COR-L47 (cell line): ENCODE measurements at places on chromosomes 4 and X.
A peak's percentile ranks its signal among the peaks of the same experiment; 100 is the strongest.

DNA sequence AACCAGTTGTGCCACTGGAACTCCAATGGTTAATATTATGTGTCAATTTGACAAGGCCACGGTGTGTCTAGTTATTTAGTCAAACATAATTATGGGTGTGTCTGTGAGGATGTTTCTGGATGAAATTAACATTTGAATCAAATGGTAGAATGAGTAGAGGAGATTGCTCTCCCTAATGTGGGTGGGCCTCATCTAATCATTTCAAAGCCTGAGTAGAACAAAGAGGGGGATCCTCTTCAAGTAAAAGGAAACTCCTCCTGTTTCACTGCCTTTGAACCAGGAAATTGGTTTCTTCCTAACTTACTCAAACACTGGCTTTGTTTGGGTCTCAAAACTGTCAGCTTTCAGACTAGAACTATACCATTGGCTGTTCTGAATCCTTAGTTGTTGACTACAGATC, 1692.1 kb downstream of the PCDH19 start:
- DNase-seq: no peak

- DNase-seq: no peak
These were observed 14.7 kb downstream of the FGFRL1 start for GRCh38 chr4:1026115-1026514.

- no peak for DNase-seq
These were observed 447.5 kb downstream of the NKX6-1 start for GRCh38 chr4:84051639-84052038.

DNA sequence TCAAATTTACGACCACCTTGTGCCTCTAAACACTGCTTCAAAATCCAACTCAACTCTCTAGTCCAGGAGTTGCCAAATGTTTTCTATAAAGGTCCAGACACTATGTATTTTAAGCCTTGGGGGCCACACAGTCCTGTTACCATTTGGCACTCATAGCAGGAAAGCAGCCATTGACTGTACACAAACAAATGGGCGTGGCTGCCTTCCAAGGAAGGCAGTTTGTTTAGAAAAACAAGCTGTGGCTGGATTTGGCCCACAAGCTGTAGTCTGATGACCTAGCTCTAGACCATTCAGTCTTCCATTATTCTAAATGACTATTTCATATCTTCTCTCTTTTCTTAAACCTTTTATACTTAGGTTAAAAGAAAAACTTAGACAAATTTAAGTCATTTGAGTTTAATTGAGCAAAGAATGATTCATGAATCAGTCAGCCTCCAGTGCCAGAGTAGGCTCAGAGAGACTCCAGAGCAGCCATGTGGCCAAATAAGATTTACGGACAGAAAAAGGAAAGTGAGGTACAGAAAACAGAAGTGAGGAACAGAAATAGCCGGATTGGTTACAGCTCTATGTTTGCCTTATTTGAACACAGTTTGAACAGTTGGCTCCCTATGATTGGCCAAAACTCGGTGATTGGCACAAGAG, 825.8 kb upstream of the LCORL start:
- peak; percentile 16 for DNase-seq

- DNase-seq: no peak
These were observed 107.4 kb upstream of the F9 start for GRCh38 chrX:139423186-139423585.

- DNase-seq: peak; percentile 35
These were observed 159.3 kb downstream of the PALLD start for GRCh38 chr4:168656055-168656660.

- DNase-seq: no peak
These were observed 204.5 kb upstream of the IGFBP7 start for GRCh38 chr4:57314636-57315035.

GRCh38 chr4:85024671-85025070, 58.2 kb upstream of the WDFY3 start:
- DNase-seq: no peak

DNA sequence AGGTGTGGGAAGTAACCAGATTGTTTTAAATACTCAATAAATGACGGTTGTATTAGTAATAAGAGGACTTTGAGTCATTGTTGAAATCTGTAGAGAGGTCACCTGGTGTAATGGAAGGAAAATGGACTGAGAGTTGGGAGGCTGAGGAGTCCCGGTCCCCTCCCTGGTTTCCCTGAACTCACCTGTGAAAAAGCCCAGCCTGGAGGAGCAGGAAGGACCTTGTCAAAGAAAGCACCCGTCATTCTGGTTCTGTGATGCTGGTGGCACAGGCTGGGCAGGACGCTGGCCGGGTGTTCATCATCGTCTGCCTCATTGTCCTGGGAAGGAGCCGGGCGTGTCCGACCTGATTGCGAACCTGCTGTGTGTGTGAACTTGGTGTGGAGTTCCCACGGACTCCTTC, 70.8 kb downstream of the SORCS2 start:
- no peak for DNase-seq

GRCh38 chr4:15333692-15334633, 93.9 kb upstream of the C1QTNF7 start:
- no peak for DNase-seq

DNA sequence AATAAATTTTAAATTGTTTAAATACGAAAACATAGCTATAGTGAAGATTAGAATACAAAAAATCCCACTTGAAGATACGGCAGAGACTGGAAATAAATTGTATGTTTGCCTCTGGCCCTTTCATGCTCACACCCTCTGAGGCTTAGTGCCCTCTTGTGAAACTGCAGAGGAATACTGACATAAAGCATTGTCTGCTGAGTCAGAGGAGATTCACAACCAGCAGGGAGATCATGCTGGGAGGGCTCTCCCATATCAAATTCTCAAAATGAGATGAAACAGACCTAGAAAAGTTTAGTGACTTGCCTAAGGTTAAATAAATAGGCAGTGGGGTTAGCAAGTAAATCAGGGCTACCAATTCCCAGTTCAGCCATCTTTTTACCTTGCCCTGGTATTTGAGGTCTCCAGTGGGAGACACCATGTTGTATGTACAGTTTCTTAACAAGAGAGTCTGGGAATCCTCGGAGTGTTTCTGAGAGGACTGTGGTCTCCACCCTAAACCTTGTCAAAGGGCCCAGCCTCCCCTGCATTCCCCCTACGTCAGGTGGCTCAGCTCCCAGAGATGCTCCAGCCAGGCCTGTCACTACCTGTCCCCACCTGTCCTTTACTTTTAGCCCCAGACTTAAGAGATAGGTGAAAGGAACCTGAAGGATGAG, 581.4 kb upstream of the DIPK2B start:
- DNase-seq: peak; percentile 12

GRCh38 chrX:19886883-19887531, 393 bp downstream of the SH3KBP1 start:
- no peak for DNase-seq

GRCh38 chr4:26030780-26031179, 116.8 kb downstream of the SMIM20 start:
- DNase-seq: no peak

DNA sequence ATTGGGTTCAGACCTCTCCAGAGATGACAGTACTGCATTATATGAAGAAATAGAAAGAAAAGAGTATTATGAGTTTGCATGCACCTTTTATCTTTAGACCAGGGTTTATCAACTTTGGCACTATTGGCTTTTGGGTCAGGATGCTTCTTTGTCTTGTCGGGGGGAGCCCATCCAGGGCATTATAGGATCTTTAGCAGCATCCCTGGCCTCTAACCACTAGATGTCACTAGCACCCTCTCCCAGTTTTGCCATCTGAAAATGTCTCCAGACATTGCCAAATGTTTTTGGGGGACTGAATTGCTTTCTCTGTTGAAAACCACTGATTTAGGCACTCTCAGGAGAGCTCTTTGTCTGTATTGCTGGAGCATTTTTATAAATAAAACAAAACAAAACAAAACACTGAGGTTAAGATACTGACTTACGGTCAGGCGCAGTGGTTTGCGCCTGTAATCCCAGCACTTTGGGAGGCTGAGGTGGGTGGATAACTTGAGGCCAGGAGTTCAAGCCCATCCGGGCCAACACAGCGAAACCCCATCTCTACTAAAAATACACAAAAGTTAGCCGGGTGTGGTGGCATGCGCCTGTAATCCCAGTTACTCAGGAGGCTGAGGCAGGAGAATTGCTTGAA, 23.6 kb downstream of the CA5B start:
- peak; percentile 1 for DNase-seq

DNA sequence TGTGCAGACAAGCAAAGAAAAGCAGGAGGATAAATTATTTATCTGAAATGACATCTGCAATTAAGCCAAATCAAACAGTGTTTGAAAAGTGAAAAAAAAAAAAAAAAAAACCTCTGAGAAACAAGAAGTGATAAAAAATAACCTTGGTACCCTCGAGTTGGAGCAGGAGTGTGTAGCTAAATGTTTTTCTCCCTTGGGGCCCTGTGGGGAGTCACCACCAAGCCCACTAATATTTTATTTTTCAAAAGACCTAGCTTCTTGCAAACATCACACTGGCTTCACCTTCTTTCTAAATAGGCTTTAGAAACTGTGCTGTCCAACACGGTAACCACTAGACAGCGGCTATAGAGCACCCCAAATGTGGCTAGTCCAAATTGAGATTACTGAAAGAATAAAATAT, 47.7 kb downstream of the SNX25 start:
- DNase-seq: no peak

DNA sequence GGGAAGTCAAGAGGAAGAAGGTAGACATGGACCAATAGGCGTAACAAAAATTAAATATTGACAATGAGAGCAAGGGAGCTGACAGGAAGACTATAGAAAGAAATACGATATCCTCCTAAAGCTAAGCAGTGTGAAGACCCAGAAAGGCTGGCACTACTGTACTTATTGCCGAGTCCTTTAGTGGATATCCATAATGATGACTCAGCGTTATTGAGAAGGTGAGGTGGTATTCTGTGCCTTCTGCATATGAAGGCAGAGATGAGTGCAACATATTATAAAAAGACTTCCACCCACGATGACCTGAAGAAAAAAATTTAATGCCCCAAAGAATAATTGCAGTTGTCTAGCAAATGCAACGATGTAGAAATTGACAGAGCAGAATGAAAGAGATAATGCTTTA, 13.0 kb upstream of the MCF2 start:
- DNase-seq: no peak

GRCh38 chr4:138736362-138736761, 279.2 kb upstream of the NOCT start:
- DNase-seq: no peak

- no peak for DNase-seq
These were observed 72.8 kb downstream of the DHX15 start for GRCh38 chr4:24511371-24512063.

DNA sequence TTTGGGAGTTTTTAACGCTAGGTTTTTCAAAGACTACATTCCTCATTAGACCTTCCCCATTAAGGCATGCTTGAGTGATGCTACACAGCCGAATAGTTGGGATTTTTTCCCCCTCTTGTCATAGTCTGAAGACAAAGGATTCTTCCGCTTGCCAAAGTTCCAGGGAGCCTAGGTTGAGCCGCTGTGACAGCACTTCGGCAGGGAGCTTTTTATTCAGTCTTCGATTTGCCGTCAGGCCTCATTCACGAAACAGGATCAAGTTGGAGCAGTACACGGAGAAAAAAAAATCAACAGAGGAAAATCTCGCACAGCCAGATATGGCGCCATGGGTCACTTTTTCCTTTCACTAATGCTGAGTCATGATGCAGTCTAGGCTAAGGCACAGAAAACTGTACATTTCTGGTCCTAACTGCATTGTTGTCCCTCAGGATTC, 24.3 kb downstream of the SHROOM3 start:
- no peak for DNase-seq

- no peak for DNase-seq
These were observed 165.1 kb downstream of the SLIT2 start for GRCh38 chr4:20416800-20417199.

- DNase-seq: peak; percentile 83
These were observed at the start of gene N4BP2 for GRCh38 chr4:40056716-40057585. Gene N4BP2 (plus strand): TSS chr4:40056850. CDS start chr4:40097341, 40,491 bp downstream.

DNA sequence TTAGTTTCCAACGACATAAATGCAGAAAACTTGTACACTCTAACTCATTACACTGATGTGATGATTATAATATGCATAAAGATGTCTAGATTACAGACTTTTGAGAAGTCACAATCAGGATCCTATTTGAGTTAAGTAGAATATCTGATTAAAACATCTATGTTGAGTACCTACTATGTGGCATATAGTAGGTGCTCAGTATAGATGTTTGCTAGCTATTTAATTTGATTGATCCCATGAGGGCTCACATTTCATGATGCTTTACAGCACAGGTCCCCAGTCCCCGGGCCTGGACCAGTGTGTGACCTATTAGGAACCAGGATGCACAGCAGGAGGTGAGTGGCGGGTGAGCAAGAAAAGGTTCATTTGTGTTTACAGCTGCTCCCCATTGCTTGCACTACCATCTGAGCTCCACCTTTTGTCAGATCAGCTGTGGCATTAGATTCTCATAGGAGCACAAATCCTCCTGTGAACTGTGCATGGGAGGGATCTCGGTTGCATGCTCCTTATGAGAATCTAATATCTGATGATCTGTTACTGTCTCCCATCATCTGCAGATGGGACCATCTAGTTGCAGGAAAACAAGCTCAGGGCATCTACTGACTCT, 33.0 kb upstream of the CXCL8 start:
- DNase-seq: no peak

DNA sequence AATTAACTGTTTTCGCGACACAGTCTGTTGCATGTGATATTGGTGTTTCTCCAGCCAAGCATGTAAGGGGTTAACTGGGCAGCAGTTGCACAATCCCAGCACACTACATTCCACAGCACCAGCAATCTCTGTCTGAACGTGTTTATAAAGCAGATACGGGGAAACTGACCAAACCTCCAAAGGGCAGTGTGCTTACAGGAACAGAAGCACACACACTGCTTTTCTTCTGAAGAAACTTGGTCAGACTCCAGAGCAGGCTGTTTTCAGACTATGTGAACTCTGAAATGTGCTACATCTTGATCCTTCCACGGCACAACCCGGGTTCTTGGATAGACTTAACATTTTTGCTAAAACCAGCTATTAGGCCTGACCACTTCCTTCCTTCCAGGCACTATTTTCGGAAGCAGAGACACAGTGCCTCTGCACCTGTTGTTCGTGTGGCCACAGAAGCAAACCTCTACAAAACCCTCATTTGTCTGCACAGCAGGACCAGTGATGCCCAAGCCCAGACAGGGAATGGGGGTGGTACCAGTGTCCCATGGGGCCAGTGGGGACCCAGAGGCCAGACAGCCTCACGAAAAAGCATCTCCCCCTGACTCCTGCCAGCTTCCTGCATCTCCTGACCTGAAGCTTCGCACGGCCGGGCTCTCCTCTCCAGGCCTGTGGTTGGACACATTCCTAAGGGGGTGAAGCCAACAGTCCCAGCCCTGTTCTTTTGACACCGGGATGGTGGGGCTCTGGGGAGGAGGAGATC, 90.1 kb downstream of the IRF2 start:
- DNase-seq: no peak

DNA sequence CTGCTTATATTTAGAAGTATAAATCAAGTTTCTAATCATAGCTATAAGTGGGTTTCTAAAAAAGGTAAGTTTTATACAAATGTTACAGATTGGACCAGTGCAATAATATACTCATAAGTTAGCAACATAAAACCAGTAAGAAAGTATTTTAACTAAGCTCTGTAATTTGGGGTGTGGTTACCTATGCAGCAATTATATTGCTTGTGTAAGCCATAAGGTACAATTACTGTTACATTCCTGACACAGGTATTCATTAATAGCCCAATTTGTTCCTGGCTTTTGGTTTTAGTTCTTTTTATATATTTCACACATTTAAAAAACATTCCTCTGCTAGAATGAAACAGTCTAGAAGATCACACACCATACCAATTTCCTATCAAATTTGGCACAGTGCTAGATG, 115.1 kb downstream of the FRYL start:
- no peak for DNase-seq

GRCh38 chrX:41718481-41719235, 5.3 kb upstream of the GPR82 start:
- DNase-seq: no peak
